ENCODE measurements at places on chromosomes 13 and 19.
A peak's percentile ranks its signal among the peaks of the same experiment; 100 is the strongest.

- DNase-seq: no peak
Measured at GRCh38 chr13:48066310-48066989, 28.5 kb downstream of the MED4 start.

DNA sequence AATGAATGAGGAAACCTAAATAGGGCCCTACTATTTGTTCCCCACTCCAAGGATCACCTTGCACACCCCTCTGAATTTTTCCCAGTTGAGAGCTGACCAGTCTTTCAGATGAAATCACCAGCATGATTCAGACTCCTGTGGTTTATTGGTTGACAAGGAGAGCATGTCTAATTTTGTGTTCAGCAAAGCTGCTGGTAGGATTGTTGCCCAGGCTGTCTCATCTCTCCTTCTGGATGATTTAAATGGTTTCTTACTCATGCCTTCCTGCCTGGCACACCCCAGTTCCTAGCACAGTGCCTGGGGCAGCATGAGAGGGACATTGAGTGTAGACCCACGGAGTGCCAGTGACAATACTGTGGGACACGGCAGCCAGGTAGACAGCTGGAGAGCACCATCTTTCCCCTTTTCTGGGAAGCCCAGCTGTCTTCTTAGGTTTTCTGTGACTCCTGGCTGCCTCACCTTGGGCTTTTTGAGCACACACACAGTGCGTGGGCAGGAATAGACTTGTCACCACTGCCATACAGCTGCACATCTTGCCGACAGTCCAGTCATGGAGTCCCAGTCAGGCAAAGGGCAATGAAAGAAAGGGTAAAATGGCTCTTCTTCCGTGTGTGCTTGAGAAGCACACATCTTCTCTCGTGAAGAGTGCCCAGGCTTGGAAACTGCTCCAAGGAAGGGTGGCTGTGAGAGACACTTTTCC, 12.3 kb downstream of the FGF9 start:
- no peak for DNase-seq

- peak; percentile 65 for DNase-seq
Measured at GRCh38 chr19:13093407-13094105, 9.1 kb downstream of the LYL1 start.

GRCh38 chr19:11447347-11448262, 12.2 kb downstream of the PRKCSH start:
- DNase-seq: no peak

GRCh38 chr19:900302-901111, 7.2 kb downstream of the RNU6-9 start:
- no peak for DNase-seq

DNA sequence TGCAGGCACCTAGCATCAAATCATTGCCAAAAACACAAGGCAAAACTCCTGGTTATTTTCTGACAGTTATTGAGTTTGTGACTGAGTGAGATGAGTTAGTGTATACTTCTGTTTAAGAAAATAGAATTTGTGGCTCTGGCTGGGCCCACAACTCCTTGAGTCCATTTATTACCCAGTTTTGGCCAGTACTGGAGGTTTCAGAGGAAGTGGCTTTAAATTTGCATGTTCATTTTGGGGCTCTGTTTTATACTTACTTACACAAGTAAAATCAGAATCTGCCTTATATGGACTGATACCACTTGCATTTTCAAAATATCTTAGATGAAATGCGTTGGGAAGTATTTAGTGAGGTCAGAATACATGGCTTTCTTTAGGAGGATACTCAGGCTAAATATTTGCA, 29.0 kb downstream of the TNFSF11 start:
- DNase-seq: no peak

- DNase-seq: no peak
Measured at GRCh38 chr13:73981595-73981994, 152.6 kb downstream of the KLF12 start.

GRCh38 chr19:28475525-28475924, 737.4 kb downstream of the UQCRFS1 start:
- DNase-seq: no peak

- no peak for DNase-seq
Measured at GRCh38 chr13:98397221-98397620, 179.7 kb downstream of the STK24 start.

DNA sequence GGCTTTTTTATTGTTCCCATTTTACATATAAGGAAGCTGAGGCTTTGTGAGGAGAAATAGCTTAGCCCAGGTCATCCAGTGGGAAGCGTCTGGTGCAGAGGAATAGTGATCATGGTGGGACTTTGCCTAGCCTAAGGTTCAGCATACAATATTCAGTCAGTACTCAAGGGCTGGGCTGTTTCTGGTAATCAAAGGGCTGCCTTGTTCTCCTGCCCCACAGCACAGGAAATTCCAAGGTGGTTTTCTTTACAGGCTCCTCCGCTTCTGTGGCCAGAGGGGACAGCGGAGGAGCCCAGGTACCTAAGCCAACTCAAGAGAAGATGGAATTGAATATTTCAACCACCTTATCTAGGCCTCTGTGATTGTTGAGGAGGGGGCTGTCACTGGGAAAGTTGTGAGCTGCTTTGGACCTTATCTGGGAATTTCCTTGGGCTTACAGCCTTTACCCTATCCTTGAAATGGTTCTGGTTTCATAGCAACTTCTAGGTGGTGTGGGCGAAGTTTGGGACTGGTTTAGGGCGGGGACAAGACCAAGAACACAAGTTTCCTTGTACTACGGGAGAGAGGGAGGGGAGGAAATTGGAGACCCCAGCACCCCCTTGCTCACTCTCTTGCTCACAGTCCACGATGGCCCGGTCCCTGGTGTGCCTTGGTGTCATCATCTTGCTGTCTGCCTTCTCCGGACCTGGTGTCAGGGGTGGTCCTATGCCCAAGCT, at the start of gene MIA:
Gene MIA (plus strand): TSS at position 606 of the 716 bp plus-strand sequence. CDS start 22 bp downstream, at position 628.
- DNase-seq: no peak

- no peak for DNase-seq
Measured at GRCh38 chr19:47313754-47314295, 4.2 kb downstream of the C5AR1 start.

DNA sequence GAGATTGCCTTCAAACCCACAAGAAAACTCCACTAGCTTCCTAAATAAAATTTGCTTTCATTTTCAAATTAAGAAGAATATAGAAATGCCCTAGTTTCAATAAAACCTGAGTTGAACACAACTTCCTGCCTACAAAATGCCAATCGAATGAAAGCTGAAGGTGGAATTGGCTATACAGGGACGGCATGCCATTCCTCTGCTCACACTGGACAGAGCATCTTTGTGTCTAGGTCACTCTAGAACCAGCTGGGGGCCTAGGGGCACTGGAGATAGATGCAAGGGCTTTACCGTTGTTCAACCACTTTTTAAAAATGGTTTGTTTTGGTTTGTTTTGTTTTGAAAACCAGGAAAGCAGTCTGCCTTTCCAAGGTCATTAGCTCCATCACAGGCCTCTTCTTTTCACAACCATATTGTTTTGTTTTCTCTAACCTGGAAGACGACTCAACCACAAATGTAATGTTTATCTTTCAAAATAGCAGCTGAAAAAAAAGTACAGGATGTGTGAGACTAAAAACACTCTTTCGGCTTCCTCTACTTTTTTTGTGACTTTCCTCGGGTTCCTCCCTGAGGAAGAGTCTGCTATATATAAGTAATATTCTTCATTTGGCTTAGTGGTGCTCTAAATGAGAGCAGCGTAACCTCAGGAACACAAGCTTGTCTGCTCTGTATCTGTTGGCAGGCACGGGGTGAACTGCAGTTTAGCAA, 11.9 kb upstream of the ITM2B start:
- no peak for DNase-seq

DNA sequence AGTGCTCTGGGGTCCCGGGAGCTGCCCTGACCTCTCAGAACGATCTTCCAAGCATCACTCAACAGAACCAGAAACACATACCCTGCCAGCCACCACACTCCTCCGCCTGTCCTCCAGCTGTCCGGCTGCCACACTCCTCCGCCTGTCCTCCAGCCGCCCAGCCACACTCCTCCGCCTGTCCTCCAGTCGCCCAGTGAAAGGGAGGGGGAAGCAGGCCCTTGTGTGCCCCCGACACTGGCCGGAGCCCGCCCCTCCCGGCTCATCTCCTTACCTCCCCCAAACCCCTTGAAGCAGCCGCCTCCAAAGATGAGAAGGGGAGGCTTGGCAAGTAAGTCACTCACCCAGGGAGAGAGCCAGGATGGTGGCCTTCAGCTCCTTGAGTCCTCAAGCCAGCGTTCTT, 40.2 kb downstream of the STK24 start:
- no peak for DNase-seq

DNA sequence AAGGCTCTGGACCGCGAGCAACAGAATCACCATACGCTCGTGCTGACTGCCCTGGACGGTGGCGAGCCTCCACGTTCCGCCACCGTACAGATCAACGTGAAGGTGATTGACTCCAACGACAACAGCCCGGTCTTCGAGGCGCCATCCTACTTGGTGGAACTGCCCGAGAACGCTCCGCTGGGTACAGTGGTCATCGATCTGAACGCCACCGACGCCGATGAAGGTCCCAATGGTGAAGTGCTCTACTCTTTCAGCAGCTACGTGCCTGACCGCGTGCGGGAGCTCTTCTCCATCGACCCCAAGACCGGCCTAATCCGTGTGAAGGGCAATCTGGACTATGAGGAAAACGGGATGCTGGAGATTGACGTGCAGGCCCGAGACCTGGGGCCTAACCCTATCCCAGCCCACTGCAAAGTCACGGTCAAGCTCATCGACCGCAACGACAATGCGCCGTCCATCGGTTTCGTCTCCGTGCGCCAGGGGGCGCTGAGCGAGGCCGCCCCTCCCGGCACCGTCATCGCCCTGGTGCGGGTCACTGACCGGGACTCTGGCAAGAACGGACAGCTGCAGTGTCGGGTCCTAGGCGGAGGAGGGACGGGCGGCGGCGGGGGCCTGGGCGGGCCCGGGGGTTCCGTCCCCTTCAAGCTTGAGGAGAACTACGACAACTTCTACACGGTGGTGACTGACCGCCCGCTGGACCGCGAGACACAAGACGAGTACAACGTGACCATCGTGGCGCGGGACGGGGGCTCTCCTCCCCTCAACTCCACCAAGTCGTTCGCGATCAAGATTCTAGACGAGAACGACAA, 1.8 kb downstream of the PCDH17 start:
- DNase-seq: no peak

GRCh38 chr19:46648060-46648960, 12.3 kb upstream of the GNG8 start:
- no peak for DNase-seq

- DNase-seq: no peak
Measured at GRCh38 chr13:71964491-71965100, 97.6 kb upstream of the DACH1 start.

DNA sequence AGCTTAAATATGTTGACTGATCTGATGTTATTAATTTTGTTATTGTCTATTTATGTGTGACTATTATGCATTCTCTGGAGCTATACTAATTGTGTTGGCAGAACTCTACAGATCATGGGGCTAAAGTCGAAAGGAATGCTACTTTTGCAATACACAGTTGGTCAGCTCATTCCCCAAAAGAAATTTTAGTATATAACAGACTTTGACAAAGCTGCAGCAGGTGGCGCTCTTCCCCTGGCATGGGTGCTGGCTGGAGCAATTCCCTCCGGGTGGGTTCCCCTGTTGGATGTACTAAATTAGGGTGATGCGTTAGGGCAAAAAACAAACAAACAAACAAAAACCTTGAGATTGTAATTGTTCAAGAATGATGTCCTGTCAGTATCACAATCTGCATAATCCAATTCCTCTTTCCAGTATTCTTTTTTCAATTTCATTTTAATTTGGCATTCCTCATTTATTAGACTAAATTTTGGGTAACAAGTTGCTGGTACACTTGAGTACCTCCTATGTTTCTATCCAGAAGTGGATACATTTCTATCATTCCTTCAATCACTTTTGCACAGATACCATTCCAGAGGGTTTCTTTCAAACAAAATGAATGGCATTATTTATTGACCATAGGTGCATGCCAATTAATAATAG, 322.8 kb upstream of the EDNRB start:
- no peak for DNase-seq

DNA sequence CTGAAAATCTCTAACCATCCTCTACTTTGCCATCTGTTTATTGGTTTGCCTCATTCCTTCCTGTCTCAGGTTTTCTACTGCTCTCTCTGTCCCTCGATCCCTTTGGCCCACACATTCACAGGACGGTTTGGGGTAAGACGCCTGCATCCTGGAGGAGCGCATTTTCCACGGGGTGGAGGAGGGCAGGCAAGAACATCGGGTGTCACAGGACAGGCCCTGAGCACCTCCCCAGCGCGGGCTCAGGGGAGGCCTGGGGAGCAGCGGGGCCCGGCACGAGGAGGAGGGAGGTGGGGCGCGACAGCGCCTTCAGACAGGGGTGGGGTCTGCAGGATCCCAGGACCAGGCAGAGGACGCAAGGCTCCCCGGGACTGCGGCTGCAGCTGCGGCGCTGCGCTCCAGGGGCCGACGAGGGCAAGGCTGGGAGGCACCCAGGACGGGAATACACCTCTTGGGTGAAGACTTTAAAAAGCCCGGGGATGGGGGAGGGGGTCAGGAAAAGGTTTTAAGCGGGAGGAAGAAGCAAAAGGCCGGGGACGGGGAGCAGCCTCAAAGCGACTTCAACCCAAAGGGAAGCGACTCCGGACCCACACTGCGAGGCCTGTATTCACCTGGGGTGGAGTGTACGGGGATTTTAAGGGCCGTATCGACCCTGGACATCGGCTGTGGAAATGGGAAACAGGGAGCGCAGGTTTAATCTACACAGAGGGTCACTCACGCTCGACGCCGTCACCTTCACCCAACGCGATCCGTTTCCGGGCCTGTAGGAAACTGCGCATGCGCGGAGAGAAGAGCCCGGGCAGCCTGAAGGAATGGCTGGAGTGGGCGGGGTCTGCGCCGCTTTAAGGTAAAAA, at the start of gene ZNF415:
Gene ZNF415 (minus strand): TSS at position 770 of the 851 bp plus-strand sequence. CDS start 10,234 bp downstream, outside the sequence.
- no peak for DNase-seq

DNA sequence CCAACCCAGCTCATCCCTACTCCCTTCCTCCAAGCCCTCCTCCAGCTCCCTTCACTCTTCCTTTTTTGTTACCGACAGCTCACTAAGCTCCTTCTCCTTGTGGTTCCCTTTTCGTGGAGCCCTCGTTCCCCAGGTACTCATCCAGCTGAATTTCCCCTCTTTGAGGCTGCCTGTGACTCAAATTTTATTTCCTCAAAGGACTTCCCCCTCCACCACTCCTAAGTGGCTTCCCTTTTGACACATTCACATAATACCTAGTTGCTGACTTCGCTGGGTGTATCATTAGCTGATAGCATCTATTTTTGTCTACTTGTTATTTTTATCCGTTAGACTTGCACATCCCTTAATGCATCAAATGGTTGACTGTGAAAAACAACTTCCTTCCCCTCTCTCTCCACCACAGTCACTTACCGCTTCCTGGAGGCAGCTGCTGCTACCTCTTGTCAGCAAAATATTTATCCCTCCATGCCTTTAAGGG, 14.5 kb downstream of the FFAR2 start:
- peak; percentile 23 for DNase-seq

- DNase-seq: no peak
Measured at GRCh38 chr13:113915786-113916329, 52.0 kb upstream of the GAS6 start.

All from activated T-helper 1 cell treated with anti-CD3 and anti-CD28 coated beads, Interleukin-2, amount 50 U/mL, for 16 hours (primary cell).